ENCODE measurements at places on chromosomes 4 and X.
A peak's percentile ranks its signal among the peaks of the same experiment; 100 is the strongest.

GRCh38 chr4:47579235-47579634 lies 94.2 kb downstream of the ATP10D start:
- DNase-seq, result no peak

- no peak for DNase-seq
These were observed 40.2 kb upstream of the NHSL2 start for GRCh38 chrX:71870208-71871098.

DNA sequence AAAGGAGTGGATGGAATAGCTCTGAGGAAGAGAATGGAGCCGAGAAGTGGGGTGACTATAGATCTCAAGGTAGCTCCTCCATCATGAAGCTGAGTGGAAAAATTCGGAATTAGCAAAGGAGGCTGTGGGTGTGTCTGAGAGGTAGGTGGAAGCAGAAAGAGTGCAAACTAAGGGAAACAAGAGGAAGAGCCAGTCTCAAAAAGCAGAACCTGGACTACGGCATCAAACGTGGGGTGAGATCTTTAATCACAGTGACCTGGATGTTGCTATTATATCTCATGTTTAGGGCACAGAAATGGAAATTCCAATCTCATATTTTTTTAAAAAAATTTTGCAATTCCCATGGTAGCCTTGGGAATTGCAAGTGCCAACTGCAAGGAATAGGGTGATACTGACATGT lies 162.5 kb upstream of the RASGEF1B start:
- DNase-seq, result no peak

- DNase-seq, result no peak
These were observed 239.9 kb upstream of the DKK2 start for GRCh38 chr4:107276052-107276451.

- peak; percentile 89 for DNase-seq
These were observed 82.3 kb upstream of the CD99 start for GRCh38 chrX:2608638-2609430.

- DNase-seq, result no peak
These were observed 64.3 kb downstream of the SMIM20 start for GRCh38 chr4:25978327-25978726.

- peak; percentile 71 for DNase-seq
These were observed 256.9 kb downstream of the ADAMTS3 start for GRCh38 chr4:72312032-72312650.

- no peak for DNase-seq
These were observed 100.8 kb downstream of the DCK start for GRCh38 chr4:71094201-71094600.

DNA sequence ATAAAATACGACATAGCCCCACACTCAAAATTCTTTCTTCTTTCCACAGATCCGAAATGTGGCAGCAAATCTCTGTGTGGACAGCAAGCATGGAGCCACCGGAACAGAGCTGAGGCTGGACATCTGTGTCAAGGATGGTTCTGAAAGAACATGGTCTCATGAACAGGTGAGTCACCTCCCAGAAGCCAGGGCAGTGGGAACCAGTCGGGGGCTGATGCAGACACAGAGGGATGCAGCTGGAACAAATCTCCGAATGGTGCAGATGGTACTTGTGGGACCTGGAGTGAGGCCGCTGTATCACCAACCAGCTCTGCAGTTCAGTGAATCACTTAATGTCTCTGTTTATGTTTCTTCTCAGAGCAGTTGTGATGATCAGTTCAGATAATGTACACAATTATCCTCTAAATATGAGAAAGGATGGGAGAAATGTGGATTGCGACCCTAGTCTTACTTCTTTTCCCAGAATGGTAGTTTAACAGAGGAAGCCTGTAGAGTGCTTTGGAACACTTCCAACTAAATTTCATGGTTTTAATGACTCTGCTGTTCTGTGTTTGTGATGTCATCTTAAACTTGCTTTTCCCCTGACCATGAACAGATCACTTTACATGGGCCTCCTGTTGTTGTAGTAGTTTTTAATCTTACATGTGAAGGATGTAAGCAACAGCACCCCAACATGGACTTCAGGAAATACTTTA lies 159.3 kb upstream of the GALNT7 start:
- no peak for DNase-seq

DNA sequence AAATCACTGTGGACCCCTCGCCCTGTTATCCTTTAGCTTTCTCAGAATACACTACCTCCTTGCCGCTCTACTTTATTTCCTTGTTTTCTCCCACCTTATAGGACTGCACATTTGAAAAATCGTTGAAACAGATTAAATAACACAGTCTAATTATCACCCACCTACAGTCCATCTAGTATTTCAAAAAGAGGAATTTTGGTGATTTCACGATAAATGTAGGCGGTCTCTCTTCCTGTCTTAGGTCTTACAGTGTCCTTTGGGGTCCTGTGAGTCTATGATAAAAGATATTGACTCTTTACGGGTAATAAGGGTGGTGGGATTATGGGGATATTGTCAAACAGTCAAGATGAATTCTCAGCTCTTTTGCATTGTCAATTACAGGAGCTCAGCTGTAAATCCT lies 2.4 kb upstream of the TBL1X start:
- no peak for DNase-seq

DNA sequence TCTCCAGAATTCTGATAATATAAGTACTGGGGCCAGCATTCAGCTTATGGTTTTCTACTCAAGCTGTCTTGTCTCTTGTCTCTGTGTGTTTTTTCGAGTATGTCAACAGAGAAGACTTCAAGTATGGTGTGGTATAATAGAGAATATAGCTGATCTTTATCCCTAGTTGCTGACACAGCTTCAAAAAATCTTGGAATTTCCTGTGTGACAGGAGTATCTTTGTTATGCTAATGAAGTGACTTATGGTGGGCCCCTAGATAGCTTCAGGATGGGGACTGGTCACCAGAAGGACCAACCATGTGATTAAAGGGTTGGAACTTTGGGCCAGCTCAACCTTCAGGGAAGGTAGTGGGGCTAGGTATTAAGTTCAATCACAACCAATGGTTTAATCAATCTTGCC lies 2.9 kb downstream of the GPRASP3 start:
- DNase-seq, result no peak

Measured in RWPE2 (cell line).